ENCODE measurements at places on chromosomes 13 and 19. TPM values are rescaled to one million over a fixed set of nuclear protein-coding genes. Genes with fewer than 3 reads are reported as not detected.

Gene ZNF284
- 5.3 TPM for total RNA-seq

Gene TTC9B
- not detected for total RNA-seq

Gene DCT
- 1,297 TPM for total RNA-seq

Gene CARD8
- 15.8 TPM for total RNA-seq

Gene PINLYP
- 6.3 TPM for total RNA-seq

Gene TEX29
- total RNA-seq: not detected

Gene CCL25
- not detected for total RNA-seq

Gene TNFSF13B
- total RNA-seq: 3.6 TPM

Gene TEX26
- not detected for total RNA-seq

Gene B3GNT3
- total RNA-seq: under 0.01 TPM

Gene SIGLEC12
- not detected for total RNA-seq

Gene IGFL1
- total RNA-seq: not detected

Gene YJEFN3
- total RNA-seq: 0.36 TPM

Gene CHMP2A
- 114 TPM for total RNA-seq

Gene TIMM50
- total RNA-seq: 136 TPM

Gene PIP5K1C
- 27.3 TPM for total RNA-seq

Gene WDR87
- total RNA-seq: not detected

Gene ENOX1
- total RNA-seq: 3.1 TPM

Gene DHDH
- total RNA-seq: 1.1 TPM

Gene DDX49
- total RNA-seq: 65.6 TPM

Gene ZNF329
- total RNA-seq: 8.3 TPM

Gene HIPK4
- total RNA-seq: 0.31 TPM

Gene RNF225
- 0.31 TPM for total RNA-seq

Measured in melanocyte of skin (primary cell).